ENCODE measurements at places on chromosomes 3 and 15. TPM values are rescaled to one million over a fixed set of nuclear protein-coding genes. Genes with fewer than 3 reads are reported as not detected.

Gene BFSP2
- not detected for total RNA-seq

Gene TKT
- total RNA-seq = 975 TPM

Gene ACKR2
- total RNA-seq = 0.09 TPM

Gene ZWILCH
- 62.8 TPM for total RNA-seq

Gene CPNE9
- total RNA-seq = 4.4 TPM

Gene MED12L
- 24.0 TPM for total RNA-seq

Gene GP5
- total RNA-seq = 0.13 TPM

Gene LDHAL6B
- total RNA-seq = not detected

Gene SH2D7
- not detected for total RNA-seq

Gene SLCO2A1
- 1.1 TPM for total RNA-seq

Gene SLC9A9
- total RNA-seq = 1.1 TPM

Gene ARRDC4
- 3.8 TPM for total RNA-seq

DNA sequence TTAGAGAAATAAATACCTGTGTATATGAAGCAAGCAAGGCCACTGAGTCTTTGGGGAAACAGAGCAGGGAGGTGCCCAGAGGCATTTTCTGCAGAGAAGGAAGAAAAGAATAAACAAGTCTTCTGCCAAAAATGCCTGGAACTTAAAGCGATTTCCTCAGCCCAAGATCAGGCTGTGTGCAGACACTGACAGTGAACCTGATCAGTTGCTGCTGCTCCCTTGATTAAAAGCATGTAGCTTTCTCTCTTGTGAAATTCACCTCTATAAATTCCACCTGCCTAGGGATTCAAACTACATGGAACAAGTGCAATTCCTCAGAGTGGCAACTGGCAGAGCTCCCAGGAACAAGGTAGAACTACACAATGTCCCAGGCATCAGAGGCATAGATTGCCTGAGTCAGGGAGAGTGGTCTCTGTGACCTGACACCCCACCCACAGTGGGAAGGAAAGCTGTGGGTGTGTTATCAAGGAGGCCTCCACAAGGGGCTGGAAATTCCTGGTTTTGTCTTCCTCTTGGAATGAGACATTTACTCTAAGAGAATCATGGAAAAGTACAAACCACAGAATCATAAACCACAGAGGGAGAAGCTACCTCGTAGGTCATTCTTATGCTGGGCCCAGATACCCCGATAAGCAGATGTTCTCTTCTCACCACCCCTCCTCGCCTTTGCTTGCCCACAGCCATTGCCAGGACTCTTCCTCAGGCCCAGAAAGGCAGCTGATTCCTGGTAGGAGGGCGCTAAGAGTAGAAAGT, 1.8 kb upstream of the ZBTB38 start:
- DNase-seq = no peak
- peaks cover 10% of the 10 kb centered on the region for H3K4me1 ChIP-seq
- H3K27me3 ChIP-seq = no peaks in the 10 kb centered on the region
- H3K27ac ChIP-seq = no peak overlapping the region
- no peaks in the 10 kb centered on the region for H3K36me3 ChIP-seq

- no peak within 1 kb of the TSS for H3K27ac ChIP-seq
- H3K4me1 ChIP-seq = peaks cover 5% of the 10 kb centered on the region
- no peaks in the 10 kb centered on the region for H3K27me3 ChIP-seq
Measured at GRCh38 chr3:123027292-123028232, at the start of gene SEMA5B. Gene SEMA5B (minus strand): TSS chr3:123027763. CDS start chr3:122961263, 66,500 bp downstream.

DNA sequence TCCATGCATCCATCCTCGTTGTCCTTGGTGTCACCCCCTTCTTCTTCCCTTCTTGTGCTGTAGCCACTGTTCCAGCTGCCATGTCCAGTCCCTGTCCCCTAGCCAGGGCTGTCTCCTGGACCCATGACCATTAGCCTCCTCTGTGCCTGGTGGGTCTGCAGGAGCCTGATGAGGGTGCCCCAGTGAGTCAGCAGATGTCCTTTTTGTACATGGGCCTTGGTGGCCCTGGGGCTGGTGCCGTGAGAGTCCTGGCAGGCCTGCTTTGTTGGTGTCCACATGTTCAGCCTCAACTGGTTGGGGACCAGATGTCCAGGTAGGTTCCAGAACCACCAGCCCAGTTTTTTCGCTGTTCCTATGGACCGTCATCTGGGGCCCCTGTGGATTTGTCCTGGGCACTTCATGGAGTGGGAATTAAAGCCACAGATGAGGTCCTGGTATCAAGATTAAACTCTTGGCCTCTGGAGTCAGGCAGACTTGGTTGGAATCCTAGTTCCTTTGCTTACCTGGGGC, 66.1 kb downstream of the FBLN2 start:
- no peaks in the 10 kb centered on the region for H3K4me1 ChIP-seq
- no peaks in the 10 kb centered on the region for H3K36me3 ChIP-seq
- DNase-seq = no peak
- no peak overlapping the region for H3K4me3 ChIP-seq

GRCh38 chr15:90205886-90206285, 4.8 kb downstream of the SEMA4B start:
- no peaks in the 10 kb centered on the region for H3K4me1 ChIP-seq
- H3K27me3 ChIP-seq = no peaks in the 10 kb centered on the region
- no peak overlapping the region for H3K27ac ChIP-seq
- H3K4me3 ChIP-seq = no peak overlapping the region
- peaks cover 2% of the 10 kb centered on the region for H3K36me3 ChIP-seq
- DNase-seq = no peak

- DNase-seq = no peak
- no peaks in the 10 kb centered on the region for H3K4me1 ChIP-seq
- no peaks in the 10 kb centered on the region for H3K27me3 ChIP-seq
- no peak overlapping the region for H3K27ac ChIP-seq
- H3K4me3 ChIP-seq = no peak overlapping the region
- no peaks in the 10 kb centered on the region for H3K36me3 ChIP-seq
Measured at GRCh38 chr3:169822540-169822939, 9.8 kb upstream of the LRRC34 start.

GRCh38 chr3:142007710-142008399, 131.4 kb downstream of the ATP1B3 start:
- no peak for DNase-seq
- H3K4me3 ChIP-seq = no peak overlapping the region
- no peak overlapping the region for H3K27ac ChIP-seq

GRCh38 chr3:177361081-177361938, 164.0 kb upstream of the TBL1XR1 start:
- no peaks in the 10 kb centered on the region for H3K36me3 ChIP-seq
- peak; percentile 37 for DNase-seq
- H3K4me1 ChIP-seq = peaks cover 11% of the 10 kb centered on the region
- H3K27ac ChIP-seq = no peak overlapping the region
- H3K4me3 ChIP-seq = no peak overlapping the region

DNA sequence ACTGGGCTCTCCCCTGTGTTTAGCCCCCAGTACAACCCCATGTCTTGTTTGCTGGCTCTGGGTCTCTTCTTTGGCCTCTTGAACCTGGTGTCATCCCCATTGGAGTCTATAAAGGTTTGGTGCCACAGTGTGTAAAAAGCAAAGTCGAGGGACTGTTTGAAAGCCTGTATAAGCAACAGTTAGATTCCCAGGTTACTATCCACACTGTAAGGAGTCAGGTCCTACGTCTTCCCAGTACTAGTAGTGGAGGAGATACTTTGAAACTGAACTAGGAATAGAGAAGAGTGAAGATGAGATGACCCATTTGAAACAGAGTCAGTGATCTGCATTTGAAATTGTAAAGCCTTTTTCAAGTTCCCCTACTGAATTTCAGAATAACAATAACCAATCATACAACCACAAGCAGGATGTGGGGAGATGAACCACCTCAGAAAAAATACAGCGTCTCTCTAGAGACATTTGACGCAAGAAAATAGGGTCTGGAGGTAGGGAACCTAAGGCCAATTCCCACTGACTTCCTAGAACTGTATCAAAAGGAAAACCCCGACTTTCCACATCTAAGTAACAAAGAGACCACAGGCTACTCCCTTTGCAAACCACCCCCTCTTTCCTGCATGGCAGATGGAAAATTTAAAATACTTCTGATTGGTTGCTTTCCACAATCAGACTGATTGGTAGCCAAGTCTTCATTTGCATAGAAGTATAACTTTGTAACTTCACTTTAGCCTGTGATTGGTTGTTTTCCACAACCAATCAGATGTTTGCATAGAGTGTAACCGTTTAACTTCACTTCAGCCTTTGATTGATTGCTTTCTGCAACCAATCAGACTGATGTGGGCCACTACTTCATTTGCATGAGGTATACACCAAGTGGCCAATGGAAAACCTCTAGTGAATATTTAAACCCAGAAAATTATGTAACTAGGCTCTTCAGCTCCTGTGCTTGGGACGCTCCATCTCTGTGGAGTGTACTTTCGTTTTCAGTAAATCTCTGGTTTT, 49.9 kb upstream of the NEDD4 start:
- H3K4me3 ChIP-seq = no peak overlapping the region
- H3K36me3 ChIP-seq = no peaks in the 10 kb centered on the region
- H3K27me3 ChIP-seq = no peaks in the 10 kb centered on the region
- H3K4me1 ChIP-seq = no peaks in the 10 kb centered on the region
- no peak overlapping the region for H3K27ac ChIP-seq

- H3K36me3 ChIP-seq = peaks cover 63% of the 10 kb centered on the region
- no peaks in the 10 kb centered on the region for H3K27me3 ChIP-seq
- H3K4me3 ChIP-seq = no peak overlapping the region
- H3K4me1 ChIP-seq = no peaks in the 10 kb centered on the region
- H3K27ac ChIP-seq = no peak overlapping the region
- no peak for DNase-seq
Measured at GRCh38 chr3:179580992-179581391, 18.3 kb downstream of the ACTL6A start.

- H3K36me3 ChIP-seq = no peaks in the 10 kb centered on the region
- no peaks in the 10 kb centered on the region for H3K27me3 ChIP-seq
- no peak overlapping the region for H3K27ac ChIP-seq
- no peak for DNase-seq
- H3K4me1 ChIP-seq = no peaks in the 10 kb centered on the region
Measured at GRCh38 chr15:85568261-85568808, 187.9 kb downstream of the AKAP13 start.

- H3K27ac ChIP-seq = no peak overlapping the region
- DNase-seq = no peak
- H3K36me3 ChIP-seq = no peaks in the 10 kb centered on the region
- H3K27me3 ChIP-seq = no peaks in the 10 kb centered on the region
- peaks cover 7% of the 10 kb centered on the region for H3K4me1 ChIP-seq
Measured at GRCh38 chr15:63974021-63974420, 72.3 kb downstream of the DAPK2 start.

- no peak overlapping the region for H3K4me3 ChIP-seq
- DNase-seq = no peak
- no peaks in the 10 kb centered on the region for H3K4me1 ChIP-seq
- no peaks in the 10 kb centered on the region for H3K27me3 ChIP-seq
Measured at GRCh38 chr15:56367156-56367555, 1.9 kb downstream of the TEX9 start.

GRCh38 chr15:73538123-73538522, 95.1 kb downstream of the NPTN start:
- no peaks in the 10 kb centered on the region for H3K4me1 ChIP-seq
- DNase-seq = no peak
- no peak overlapping the region for H3K4me3 ChIP-seq
- no peak overlapping the region for H3K27ac ChIP-seq
- H3K27me3 ChIP-seq = no peaks in the 10 kb centered on the region

DNA sequence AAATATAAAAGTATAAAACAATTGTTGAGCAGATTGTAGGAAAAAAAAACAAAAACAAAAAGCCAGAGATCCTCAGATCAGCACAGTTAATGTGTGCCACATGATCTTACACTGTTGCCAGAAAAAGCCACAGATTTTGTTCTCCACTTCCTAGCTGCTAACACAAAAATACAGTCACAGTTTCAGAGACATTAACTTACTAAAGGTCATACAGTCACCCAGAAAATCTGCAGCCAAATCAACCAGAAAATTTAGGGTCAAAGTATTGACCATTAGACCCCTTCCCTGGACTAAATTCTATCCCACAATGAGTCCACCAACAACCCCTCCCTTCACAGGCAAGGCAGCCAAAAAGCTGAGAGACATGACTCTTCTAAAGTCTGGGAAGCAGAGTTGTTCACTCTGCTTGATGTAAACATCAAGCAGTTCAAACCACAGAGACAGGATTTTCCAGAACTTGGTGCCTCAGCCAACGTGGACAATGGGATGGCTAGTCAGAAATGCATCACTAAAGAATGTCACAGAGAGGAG, 59.1 kb downstream of the SST start:
- no peak overlapping the region for H3K27ac ChIP-seq
- H3K4me1 ChIP-seq = no peaks in the 10 kb centered on the region
- no peak overlapping the region for H3K4me3 ChIP-seq
- H3K36me3 ChIP-seq = no peaks in the 10 kb centered on the region

- no peaks in the 10 kb centered on the region for H3K27me3 ChIP-seq
- peaks cover 15% of the 10 kb centered on the region for H3K4me1 ChIP-seq
- no peak overlapping the region for H3K4me3 ChIP-seq
- no peak for DNase-seq
- no peaks in the 10 kb centered on the region for H3K36me3 ChIP-seq
Measured at GRCh38 chr3:183701744-183702143, 4.1 kb downstream of the YEATS2 start.

- H3K4me3 ChIP-seq = no peak overlapping the region
- H3K4me1 ChIP-seq = no peaks in the 10 kb centered on the region
- no peak overlapping the region for H3K27ac ChIP-seq
Measured at GRCh38 chr3:135348690-135349089, 553.6 kb downstream of the EPHB1 start.

GRCh38 chr3:140053794-140054193, 118.8 kb downstream of the CLSTN2 start:
- H3K4me3 ChIP-seq = no peak overlapping the region
- no peaks in the 10 kb centered on the region for H3K36me3 ChIP-seq
- no peaks in the 10 kb centered on the region for H3K4me1 ChIP-seq
- H3K27ac ChIP-seq = no peak overlapping the region
- no peak for DNase-seq

DNA sequence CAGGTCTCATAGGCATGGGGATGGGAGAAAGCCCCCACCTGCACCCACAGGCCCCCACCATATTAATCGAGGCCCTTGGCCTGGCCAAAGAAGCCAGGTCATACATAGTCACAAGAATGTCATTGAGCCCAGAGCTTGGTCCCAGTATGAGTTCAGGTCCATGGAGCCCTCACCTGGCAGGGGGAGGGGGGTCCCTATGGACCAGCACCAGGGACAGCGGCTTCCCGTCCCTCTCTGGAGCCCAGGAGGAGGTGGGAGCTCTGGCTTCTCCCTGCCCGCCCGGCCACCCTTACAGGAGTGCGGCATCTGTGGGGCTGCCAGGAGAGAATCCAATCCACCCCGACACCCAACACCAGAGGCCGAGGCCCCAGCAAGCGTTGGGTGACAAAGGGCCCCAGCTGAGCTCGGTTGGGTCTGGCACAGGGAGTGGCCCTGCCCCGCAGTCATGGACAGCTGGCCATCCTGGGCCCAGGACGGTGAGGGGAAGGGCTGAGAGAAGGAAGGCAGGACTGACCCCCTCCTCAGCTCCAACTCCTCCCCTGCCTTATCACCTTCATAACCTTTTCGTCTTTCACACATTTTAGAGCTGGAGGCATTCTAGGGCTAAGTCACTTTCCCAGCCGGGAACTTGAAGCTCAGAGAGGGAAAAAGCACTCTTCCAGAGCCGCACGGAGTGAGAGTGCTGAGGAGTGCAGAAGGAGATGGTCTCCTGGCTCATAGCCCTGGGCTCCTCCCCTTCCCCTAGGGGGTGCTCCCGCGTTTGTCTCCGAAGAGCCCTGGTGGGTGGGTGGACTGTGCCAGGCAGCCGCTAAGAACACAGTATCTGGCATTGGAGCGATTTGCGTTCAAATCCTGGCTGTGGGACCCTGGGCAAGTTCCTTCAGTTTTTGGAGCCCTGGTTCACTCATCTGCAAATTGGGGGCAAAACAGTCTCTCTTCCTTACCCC, 54.6 kb downstream of the ATP2B2 start:
- no peaks in the 10 kb centered on the region for H3K27me3 ChIP-seq
- no peak overlapping the region for H3K4me3 ChIP-seq
- no peak for DNase-seq
- H3K36me3 ChIP-seq = no peaks in the 10 kb centered on the region
- H3K4me1 ChIP-seq = no peaks in the 10 kb centered on the region
